Stimulated activated CD4-positive, alpha-beta T cell treated with anti-CD3 and anti-CD28 coated beads, TNF-alpha, amount 100 ng/mL, for 1 hour (primary cell): ENCODE measurements at places on chromosomes 11 and 22.
A peak's percentile ranks its signal among the peaks of the same experiment; 100 is the strongest.

DNA sequence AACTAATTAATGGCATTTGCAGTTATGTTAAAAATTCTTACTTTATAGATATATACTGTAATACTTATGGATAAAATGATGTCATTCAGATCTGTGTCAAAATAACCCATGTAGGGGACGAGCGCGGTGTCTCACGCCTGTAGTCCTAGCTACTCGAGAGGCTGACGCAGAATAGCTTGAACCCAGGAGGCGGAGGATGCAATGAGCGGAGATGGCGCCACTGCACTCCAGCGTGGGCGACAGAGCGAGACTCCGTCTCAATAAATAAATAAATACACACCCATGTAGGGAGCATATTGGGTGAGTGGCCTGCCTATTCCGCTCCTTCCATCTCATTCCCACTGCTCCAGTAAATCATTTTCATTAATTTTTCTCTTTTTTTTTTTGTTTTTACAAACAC is 7.1 kb downstream of the SNU13 start:
- DNase-seq, result no peak

DNA sequence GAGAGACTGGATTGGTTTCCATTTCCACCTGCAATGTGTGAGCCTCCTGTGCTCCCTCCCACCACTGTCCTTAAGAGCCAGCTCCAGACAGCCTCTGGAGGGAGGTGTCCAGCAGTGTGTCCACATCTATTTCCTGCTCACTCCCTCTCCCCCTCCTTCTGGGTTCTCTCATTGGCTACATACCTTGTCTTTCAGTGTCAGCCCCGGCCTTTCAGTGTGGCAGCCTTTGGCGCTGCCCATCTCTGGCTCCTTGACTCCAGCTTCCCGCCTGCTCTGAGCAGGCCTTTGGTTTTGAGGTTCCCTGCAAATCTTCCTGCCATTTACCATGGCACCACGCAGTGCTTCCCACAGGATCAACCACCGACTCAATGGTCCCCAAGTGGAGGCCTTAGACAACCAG is 19.0 kb upstream of the PTPRJ start:
- DNase-seq, result no peak

DNA sequence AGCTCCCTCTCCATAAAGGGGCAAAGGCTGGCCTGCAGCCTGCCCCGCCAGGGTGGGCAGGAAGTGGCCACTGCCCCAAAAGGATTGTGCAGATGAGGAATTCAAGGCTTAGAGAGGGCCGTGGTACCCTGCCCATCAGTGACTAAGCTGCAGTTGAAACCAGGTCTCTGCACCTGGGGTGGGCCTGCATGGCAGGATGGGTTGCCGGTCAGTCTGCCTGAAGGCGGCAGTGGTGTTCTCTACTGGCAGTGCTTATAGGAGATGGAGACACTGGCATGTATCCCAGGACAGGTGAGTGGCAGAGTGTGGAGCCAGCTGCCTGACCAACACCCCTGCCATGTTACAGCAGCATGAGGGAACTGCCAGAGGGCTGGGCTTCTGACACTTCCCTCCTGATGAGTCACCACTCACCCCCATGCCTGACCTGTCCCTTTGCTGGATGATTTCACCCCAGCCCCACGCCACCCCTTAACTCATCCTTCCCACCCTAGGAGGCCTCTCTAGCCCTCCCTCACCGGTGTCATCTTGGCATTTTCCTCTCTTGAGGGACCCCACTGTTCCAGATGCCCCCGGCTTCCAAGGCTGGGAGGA is 70.2 kb upstream of the LMO1 start:
- DNase-seq, result no peak

DNA sequence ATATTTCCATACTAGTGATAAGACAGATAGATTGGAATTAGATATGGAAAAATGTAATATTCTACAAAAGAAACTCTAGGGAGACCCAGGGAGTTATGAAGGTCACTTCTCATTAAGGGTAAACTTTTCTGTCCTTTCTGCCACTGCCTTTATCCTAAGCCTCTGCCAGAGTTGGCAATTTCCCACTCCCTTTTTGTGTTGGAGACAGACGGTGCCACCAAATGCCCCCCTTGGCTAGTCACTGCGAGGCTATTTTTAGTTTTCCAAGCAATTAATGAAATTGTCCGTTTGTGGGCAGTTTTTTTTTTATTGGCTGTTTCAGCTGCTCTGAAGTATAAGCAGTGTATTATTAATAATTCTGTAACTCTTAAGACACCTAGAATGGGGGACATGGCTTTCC is 67.6 kb upstream of the TENM4 start:
- DNase-seq, result no peak

GRCh38 chr22:46081831-46082210 is 68.5 kb upstream of the PPARA start:
- DNase-seq, result no peak

GRCh38 chr11:35949242-35949641 is 5.4 kb downstream of the LDLRAD3 start:
- no peak for DNase-seq

GRCh38 chr11:129973068-129973467 is 29.6 kb downstream of the PRDM10 start:
- no peak for DNase-seq

- no peak for DNase-seq
These were observed 26.0 kb upstream of the TCF20 start for GRCh38 chr22:42296381-42296853.

DNA sequence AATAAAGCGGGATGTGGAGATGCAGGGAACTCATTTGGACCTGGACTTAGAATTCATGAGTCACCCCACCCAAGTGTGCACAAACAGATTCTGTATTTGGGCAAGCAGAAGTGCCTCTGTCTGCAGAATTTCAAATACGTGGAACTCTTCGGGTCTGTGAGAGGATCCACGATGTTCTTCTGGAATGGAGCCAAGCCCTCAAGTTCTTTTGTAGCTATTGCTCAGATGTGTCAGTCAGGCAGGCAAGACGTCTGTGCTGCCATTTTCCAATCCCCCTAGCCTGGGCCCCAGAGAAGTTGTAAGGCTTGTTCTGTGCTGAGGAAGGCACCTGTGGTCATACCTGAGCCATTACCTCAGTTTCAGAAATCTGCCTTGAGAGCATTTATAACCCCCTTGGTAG is 132.8 kb upstream of the RASSF10 start:
- DNase-seq, result no peak

DNA sequence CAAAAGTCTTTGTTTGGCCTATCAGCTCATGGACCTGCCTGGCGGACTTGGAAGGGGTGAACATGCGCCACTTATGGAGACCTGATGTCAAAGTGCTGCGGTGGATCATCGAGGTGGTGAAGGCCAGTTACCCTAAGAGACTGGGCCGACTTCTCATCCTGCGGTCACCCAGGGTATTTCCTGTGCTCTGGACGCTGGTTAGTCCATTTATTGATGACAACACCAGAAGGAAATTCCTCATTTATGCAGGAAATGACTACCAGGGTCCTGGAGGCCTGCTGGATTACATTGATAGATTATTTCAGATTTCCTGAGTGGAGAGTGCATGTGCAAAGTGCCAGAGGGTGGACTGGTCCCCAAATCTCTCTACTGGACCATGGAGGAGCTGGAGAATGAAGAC is 17.9 kb downstream of the ALKBH3 start:
- DNase-seq, result no peak

DNA sequence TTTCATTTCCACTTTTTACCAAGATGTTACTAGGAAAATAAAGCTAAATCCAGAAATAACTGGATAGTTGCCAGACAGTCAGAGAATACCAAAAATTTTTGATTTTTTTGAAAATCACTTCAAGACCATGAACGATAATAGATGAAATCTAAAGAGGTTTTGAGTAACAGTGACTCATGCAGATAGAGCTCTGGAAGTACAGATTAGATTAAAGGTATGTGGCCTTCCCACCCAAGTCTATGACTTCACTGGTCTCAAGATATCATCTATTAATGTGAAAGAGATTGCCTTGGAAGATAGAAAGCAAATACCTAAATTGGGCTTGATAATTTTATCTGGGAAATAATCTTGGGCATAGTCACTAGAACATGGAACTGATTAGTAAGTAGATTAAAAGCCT is 415.9 kb downstream of the METTL15 start:
- no peak for DNase-seq

- no peak for DNase-seq
These were observed 38.2 kb upstream of the ABTB2 start for GRCh38 chr11:34395916-34396550.

DNA sequence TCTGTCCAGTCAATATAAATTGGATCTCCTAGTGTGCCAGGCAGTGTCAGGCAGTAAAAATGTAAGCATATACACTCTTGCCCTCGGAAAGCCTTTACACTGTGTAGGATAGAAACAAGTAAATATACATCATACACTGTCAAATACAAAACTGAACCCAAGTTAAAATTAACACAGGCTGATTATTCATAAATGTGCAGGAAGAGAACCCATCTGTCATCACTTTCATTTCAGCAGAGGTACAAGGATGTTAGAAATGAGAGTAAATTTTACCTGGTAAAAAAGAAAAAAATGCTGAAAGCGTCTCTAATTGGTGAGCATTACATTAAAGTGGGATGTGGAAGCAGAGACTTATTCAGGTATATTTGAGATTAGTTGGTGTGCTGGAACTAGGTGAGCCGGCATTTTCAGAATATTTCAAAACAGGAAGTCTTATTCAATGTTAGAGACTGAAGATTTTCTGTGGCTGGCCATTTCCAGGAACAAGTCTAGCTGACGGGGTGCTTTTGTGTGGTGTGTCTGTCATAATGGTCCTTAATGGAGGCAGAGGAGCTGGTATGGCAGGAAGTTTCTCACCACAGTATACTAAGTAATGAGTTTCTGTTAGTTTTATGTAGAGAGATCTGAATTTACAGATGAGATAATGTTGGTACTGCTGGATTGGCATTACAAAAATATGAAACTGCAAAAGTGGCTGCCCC is 192.6 kb downstream of the CASP12 start:
- DNase-seq, result peak; percentile 38

GRCh38 chr11:35617687-35618496 is at the start of gene FJX1:
FJX1 (plus strand) TSS chr11:35618460; CDS start chr11:35618637, 177 bp downstream.
- no peak for DNase-seq

DNA sequence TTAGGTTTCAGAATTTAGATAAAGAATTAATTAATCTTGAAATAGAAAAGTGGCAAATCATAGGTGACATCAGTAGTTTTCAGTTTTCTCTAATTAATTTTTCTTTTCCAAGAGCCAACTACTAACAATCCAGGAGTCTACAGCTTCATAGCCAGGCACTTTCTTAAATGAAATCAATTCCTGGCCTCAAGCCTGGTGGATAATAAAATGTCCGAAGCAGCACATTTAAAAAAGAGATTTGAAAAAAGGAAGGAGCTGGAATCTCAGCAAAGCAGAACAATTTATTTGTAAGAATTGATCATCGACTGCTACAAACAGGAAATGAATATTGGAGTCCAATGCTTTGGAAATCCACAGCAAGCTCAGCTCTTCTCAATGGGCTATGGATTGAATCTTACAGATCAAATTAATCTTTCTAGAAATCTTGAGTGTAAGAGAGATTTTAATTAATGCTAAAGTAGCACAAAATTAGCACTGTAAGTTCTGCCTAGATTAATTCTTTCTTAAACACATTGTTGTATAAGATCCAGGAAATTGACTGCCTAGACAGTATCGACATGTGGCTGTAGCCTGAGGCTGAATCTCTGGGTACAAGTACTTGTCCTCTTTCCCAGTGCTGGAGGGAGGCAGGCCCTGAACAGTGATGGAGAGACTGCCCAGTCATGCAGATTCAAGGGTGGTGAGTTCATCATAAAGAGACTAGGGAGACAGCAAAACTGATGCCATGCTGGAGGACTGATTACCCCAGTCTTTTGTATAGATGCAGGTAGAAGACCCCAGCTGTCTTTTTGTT is 167.8 kb upstream of the POU2AF2 start:
- DNase-seq, result no peak

DNA sequence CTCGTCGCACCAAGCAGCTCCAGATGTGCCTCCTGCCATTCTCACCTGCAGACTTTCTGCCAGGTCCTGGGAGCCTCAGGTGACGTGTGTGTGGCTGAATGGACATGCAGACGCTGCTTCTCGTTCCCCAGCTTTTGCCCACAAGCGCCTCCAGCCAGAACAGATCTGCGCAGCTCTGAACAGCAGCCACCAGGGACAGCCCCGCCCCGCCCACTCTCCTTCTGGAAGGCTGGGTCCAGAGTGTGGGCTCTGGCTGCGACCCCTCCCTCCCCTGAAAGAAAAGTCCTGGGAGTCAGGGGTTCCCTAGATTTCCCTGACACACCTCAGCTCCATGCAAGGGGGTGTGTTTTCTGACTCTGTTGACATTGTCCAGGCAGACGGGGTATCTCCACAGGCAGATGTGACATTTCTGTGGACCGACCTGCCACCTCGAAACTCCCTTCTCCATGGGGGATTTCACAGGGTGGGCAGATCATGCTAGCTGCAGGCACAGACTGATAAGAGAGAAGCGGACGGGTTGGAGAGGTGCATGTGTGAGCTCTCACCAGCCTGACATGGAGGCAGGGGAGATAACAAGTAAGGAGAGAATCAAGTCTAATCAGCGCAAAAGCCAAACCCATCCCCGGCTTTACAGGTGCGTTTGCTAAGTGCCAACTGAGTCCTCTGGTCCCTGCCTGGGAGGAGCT is 19.8 kb downstream of the SLCO2B1 start:
- DNase-seq, result no peak

- no peak for DNase-seq
These were observed 98.9 kb upstream of the ISX start for GRCh38 chr22:34966980-34967565.

DNA sequence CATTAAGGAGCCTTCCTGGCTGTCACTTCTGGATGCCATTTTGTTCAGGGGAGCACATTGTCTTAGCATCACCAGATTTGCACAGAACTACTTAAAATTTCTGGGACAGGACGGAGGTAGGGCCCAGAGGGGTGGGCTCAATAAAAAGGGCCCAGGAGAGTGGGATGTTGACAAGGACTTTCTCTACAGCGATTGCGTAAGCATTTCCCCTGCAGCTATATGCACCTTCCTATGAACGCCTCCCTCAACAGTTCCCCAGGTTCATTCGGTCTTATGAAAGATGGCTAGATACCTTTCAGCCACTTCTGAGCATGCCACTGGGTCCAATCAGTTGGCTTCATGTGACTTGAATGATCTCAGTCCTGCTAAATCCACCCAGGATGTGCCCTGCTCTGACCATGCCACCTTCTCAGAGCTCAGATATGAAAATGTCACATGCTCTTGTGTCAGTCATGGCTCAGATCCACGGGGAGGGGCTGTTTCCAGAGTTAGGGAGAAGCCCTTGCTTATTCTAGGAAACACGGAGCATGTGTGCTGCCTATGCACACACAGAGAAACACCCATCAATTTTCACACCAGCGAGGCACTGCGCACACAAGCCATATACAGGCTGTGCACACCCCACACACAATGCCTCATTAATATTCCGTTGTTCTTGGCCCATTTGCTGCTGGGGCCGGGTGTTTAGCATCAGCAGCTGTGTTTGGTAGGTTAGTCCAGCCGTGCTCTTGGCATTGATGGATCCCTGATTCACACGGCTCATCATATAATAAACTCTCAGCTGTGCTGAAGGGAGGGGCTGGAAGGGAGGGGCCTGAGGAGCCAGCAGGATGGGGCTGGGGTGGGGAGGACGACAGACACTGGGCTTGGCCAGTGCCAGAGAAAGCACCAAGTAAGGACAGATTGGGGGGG is 52.5 kb upstream of the NNMT start:
- DNase-seq, result no peak
